ENCODE measurements at places on chromosomes 12 and 14.

GRCh38 chr14:55746558-55746957 lies 166.6 kb downstream of the KTN1 start:
- no peak for DNase-seq

DNA sequence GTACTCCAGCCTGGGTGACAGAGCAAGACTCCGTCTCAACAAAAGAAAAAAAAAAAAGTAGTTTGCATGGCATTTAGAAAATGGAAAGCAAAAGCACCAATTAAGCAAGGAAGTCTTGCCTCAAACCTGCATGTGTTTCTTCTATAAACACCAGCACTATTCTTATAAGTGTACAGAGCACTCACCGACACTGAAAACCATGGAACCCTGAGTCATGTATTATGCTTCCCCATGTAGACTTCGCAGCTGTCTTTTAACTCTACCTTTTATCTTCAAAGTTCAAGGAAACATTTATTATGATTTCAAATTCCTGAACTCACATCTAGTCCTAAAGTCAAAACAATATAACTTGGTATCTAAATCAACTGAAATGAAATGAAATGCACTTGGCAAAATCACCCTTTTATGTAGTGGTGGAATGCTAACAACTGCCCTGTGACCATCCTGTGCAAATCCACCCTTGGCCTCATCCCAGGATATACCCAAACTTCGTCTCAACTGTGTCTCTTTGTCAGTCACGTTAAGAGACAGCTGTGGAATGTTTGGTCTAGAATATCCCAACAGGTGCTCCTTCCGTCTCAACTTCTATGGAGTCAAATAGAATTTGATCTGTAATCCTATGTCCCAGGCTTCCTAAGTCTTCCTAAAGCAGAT lies 4.8 kb downstream of the BCAT1 start:
- no peak for DNase-seq

DNA sequence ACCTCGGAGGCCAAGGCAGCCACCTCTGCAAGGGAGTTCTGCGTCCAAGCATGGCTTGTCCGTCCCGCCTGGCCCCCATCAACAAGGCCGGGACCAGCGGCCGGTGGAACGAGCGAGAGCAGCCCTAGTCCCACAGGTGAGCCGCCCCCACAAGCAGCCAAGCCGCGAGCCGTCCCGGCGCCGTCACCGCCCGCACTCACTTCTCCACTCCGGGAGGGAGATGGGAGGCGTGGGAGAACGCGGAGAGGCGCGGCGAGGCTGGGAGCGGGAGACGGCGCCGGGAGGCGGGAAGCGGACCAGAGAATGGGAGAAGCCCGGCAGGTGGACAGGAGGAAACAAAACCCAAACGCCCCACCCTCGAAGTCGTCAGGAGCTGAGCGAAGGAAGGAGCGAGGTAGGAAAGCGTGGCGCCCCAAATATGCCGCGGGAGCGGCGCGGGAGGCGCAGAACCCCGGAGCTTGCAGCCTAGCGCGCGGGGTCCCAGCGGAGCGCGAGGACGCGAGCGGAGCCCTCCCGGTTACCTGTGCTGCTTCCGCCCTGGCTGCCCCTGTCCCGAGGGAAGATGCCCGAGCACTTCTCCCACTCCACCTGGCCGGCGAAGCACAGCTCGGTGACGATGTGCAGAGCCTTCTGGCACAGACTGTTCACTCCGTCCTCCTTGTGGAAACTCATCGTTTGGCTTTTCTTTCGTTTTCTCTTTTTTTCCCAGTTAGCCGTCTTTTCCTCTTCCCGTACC lies 600 bp downstream of the SYT10 start:
- peak; percentile 80 for DNase-seq

DNA sequence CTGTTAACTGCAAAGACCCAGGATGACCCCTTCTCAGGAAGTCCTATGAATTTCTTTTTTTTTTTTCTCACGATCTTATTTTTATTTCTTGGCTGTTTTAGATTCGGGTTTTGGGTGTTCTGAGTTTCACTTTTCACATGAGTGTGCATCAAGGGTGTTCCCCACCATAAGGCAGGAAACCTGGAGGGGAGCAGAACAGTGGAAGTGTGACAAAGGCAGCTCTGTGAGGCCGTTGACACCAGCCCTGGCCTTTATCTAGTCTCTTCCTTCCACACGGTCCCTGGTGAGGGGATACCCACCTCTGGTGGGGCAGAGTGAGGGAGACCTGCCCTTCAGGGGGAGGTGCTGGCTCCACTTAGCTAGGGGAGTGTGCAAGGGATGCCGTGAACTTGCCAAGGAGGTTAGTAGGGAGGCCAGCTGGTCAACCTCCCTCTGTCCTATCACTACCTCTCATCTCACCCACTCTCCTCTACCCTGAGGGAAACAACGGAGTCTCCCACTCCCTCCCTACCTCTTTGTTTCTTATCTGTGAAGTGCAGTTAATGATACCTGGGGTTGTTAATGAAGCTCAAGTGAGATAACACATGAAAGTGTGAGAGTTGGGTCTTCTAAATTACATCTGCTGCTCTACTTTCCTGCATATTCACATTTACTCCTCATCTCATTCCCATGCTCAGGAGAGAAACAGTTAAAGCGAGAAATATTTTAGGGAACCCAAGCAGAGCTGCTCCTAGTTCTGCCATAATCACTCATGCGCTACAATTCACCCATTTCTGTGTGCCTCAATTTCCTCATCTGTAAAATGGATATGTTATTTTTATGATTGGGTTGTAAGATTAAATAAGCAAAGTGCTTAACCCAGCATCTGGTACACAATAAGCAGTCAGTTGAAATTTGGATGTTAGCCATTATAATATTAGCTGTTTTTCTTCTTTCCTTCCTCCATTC lies 4.4 kb upstream of the GALNT6 start:
- DNase-seq: no peak

DNA sequence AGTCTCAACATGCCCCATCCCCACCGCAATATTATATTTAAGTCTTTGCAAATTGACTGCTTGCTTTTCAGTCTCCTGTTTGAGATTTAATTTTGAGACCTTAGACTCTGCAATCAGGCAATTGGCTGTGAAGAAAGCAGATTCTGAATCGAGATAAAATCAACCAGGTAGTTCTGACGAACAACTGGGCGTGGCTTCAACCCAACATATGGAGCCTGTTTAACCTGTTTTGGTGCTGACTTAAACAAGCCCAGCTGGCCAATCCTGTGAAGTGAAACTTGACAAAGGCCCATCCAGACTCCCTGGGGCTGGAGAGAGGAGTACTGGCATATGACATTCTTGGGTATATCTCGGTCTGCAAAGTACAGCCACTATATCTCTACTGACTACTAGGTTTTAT lies 9.8 kb upstream of the CIPC start:
- no peak for DNase-seq

DNA sequence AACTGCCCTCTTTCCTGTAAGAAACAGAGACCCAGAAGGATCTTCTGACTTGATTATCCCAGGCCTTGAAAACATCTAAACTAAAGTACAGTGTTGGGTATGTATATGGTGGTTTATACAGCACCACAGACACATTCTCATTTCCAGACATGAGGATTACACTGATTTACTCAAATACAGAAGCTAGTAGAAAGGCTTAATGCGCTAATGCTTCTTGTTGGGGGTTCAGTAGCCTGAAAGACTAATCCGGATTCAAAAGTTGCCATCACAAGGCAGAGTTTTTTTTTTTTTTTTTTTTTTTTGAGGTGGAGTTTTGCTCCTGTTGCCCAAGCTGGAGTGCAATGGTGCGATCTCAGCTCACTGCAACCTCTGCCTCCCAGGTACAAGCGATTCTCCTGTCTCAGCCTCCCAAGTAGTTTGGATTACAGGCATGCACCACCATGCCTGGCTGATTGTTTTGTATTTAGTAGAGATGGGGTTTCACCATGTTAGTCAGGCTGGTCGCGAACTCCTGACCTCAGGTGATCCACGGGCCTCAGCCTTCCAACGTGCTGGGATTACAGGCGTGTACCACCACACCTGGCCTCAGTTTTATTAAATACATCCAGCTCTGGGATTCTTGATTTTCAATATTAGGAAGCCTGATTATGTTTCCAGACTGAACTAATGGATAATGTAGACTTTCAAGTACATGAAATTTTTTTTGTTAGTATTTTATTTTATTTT lies 46.3 kb upstream of the HECTD1 start:
- DNase-seq: no peak

DNA sequence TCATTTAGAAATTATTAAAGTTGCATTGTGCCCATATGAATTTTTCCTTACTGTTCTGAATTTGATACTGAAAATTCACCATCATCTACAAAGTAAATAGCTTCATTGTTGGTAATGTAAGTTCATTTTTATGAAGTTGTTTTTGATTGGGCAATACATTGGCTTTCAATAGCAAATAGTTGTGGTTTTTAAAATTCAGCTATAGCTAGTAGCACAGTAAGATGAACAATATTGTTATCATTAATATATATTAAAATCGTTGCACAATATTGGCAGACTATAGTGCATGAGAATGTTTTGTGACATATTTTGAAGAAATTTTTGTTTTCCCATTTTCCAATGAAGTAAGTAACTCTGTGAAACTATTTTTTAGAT lies 575.0 kb downstream of the PRKD1 start:
- DNase-seq: no peak

DNA sequence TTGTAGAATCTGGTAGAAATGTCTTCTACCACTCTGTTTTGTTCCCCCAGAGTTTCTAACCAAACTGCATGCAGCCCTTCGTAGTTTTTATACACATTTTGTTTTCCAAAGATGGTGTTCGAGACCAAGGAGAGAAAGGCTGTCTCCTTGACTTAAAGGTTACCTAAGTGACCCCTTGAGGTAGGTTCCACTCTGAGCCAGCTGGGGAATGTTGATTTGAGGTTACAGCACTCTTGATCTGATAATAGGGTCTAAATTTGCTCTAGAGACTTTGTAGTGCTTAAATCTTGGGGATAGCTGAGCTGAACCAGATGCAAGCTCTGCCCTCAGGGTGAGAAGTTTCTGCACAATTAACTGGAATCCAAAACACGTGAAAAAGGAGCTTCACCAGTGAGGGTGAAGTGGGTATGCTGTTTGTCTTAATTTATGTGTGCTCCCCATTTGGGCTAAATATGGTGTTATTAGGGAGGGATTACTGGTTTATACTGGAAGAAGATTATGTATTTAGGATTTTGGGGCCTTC lies 3.1 kb downstream of the TMBIM6 start:
- DNase-seq: no peak

- DNase-seq: no peak
Observed at GRCh38 chr12:105451211-105451610, 120.7 kb downstream of the C12orf75 start.

GRCh38 chr12:31966558-31967205 lies 7.5 kb downstream of the RESF1 start:
- peak; percentile 6 for DNase-seq

DNA sequence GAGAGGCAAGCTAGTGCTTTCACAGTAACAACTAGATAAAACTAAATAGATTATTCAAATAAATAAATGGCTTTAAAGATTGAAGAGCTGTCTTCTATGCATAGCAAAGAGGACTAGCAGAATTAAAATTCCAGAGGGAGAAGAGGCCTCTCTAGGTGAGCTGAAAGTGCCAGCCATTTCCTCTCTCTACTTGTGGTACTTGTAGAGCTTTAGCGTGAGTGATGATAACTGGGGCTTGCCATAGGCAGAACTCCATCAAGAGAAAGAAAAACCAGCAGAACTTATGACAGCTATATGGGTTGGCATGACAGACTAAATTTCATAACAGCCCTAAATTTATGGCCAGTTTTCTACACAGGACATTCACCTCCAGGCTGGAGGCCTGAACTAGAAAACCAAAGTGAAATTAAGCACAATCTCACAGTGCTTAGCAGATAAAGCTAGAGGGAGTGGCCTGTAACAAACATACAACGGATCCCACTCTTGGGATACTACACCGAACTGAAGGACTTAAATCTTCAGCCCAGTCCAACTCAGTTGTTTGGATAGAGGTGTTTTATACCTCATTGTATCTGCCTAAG lies 11.0 kb downstream of the SPTLC2 start:
- no peak for DNase-seq

DNA sequence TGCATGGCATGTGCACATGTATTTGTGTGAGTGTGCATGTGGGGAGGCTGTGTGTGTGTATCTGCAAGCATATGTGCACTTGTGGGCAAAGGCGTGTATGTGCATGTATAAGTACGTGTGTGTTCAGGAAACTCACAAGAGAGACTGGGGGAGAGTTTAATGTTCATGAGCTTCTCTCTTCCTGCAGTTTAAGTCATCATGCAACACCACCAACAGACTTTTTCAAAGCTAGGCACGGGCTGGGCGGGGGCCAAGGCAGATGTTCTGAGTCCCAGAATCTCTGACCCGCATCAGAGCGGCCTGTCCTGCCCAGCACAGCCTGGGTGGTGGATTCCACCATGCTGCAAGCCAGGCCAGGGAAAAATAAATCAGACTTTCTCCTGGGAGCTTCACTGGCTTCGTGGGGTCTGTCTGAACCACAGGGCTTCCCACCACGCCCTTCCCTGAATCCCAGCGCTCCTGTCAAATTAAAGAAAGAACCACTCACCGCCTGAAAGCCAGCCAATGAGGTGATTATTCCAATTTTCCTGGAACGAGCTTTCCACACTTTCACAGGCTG lies 75.7 kb downstream of the PITPNM2 start:
- DNase-seq: no peak

- DNase-seq: peak; percentile 52
Observed at GRCh38 chr14:22505697-22506377, 83.2 kb downstream of the DAD1 start.

DNA sequence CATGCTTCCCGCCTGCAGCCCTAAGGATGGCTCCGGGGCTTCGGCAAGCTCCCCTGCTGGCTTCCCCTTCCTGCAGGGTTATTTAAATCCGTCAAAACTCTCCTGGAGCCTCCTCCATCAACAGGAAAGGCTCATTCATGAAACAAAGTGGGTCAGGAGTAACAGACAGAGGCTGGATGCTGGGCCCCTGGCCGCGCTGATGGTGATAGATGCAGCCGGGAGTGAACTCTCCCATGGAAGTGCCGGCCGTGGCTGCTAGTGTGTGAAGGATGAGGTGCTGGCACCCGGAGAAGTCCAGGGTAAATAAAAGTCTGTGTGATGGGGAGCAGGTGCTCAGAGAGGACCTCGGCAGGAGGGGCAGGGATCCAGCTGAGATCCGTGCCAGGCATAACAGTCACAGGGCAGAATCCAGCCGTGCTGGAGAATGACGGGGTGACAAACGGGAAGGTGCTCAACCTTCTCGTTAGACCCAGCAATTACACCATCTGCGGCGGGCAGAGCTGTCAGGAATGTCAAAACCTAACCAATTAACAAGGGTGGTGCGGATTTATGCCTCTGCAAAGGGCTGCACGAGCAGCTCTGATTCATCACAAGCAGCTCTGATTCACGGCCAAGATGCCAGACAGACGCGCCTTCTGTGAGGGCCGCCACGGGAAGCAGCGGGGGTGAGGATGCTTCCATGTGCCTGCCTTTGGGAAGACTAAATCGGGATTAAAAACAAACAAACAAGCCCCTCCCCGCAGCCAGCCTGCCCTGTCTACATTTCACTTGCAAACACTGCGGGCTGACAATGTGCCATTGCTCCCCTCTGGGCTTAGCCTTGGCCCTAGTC lies 55.6 kb downstream of the SYNE3 start:
- peak; percentile 83 for DNase-seq

DNA sequence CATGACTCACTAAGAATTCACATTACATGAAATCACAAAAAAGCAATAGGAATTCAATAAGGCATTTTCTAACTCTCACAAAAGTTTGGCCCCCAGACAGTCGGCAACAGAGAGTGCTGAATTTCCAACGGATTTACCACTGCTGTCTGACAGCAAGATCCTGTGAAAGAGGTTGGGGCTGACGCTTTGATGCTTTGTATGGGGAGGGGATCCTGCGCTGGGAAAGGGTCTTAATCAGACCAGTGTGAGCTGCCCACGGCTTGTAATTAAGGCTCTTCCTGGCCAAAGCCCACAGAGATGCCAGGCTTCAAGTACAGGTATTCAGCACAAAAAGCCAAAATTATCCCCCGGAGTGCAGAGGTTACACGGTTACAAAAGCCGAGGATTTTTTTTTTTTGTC lies 66.8 kb upstream of the TMCC3 start:
- no peak for DNase-seq

- DNase-seq: no peak
Observed at GRCh38 chr12:91773749-91774429, 371.8 kb downstream of the BTG1 start.

All from retina (tissue), 1 donor.